Vagina (tissue), 2 donors: ENCODE measurements at places on chromosomes 2 and 18.

GRCh38 chr2:188293601-188294351 is 2.1 kb downstream of the GULP1 start:
- no peak for DNase-seq

GRCh38 chr2:169089182-169089581 is 19.8 kb downstream of the DHRS9 start:
- DNase-seq = no peak

DNA sequence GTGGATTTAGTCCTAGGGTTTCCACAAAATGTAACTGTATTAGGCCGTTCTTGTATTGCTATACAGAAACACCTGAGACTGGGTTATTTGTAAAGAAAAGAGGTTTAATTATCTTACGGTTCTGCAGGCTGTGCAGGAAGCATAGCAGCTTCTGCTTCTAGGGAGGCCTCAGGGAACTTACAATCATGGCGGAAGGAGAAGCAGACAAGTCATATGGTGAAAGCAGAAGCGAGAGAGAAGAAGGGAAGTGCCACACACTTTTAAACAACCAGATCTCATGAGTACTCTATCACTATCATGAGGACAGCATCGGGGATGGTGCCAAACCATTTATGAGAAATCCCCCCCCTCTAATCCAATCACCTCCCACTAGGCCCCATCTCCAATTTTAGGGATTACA is 9.5 kb upstream of the CCDC68 start:
- DNase-seq = no peak

DNA sequence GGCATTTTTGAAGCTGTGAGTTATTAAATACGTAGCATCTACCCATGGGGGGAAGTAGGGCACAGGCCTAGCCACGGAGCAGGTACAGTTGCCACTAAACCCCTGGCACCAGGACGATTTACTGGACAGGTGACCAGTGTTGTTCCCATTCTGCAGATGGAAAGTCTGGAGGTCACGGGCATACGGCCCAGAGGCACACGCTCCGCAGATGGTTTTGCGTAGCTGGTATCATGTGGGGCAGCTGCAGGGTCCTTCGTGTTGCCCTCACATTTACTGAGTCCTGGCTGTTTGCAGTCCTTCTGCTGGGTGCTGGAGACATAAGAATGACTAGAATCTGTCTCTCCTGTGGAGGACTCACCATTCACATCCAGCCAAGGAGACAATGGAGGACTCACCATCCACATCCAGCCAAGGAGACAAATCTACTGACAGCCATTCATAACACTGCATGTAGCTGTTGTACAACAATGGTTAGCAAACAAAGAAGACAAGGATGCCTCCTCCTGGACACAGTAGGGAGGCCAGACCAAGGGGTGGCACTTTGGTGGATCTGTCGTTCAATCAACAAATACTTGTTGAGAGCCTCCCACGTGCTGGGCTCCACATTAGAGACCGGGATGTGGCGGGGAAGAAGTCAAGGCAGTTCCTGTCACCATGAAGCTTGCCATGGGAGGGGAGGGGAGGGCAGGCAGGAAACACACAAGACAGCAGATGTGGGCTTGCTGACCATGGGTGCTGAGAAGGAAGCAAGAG is 24.9 kb downstream of the TWIST2 start:
- no peak for DNase-seq

DNA sequence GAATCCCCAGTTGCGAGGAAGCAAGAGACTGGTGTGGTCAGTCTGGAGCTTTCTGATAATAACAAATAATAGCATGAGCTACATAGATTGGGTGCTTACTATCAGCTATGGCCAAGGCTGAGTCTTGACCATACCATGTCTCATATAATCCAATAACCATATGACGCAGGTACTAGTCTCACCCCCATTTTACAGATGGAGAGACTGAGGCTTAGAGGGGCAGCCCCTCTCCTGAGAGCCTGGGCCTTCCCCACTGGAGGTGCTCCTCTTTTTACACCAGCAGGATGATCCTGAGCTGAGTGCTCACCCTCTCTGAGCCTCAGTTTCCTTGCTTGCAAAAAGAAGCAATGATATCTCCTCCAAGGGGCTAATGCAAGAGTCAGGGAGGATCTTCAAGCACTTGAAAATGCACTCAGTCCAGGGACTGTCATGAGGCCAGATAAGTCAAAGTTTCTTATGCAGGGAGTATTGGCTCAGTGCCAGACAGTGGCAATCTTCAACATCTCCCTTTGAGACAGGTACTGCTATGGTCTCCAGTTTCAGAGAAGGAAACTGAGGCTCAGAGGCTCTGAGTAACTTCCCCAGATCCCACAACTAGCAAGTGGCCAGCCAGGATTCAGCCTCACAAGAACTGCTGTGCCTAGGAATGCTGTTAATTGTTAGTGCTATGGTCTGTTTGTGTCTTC is 149.7 kb downstream of the TFCP2L1 start:
- DNase-seq = no peak

DNA sequence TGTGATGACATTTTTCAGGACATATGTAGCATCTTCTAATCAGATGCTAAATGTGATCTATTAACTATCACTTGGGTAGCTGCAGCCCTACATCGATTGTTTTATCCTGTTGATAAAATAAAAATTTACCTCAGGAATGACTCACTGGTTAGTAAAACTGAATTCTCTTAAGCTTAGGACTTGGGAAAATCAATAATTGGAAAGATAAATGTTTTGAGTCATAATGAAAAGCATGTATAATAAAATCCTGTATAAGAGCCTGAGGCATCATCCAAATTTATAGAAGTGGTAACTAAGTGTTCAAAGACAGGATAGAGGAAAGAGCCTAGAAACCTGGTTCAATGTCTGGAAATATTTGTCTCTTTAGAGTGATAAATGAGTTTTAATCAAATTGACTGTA is 168.1 kb upstream of the VWC2L start:
- no peak for DNase-seq

DNA sequence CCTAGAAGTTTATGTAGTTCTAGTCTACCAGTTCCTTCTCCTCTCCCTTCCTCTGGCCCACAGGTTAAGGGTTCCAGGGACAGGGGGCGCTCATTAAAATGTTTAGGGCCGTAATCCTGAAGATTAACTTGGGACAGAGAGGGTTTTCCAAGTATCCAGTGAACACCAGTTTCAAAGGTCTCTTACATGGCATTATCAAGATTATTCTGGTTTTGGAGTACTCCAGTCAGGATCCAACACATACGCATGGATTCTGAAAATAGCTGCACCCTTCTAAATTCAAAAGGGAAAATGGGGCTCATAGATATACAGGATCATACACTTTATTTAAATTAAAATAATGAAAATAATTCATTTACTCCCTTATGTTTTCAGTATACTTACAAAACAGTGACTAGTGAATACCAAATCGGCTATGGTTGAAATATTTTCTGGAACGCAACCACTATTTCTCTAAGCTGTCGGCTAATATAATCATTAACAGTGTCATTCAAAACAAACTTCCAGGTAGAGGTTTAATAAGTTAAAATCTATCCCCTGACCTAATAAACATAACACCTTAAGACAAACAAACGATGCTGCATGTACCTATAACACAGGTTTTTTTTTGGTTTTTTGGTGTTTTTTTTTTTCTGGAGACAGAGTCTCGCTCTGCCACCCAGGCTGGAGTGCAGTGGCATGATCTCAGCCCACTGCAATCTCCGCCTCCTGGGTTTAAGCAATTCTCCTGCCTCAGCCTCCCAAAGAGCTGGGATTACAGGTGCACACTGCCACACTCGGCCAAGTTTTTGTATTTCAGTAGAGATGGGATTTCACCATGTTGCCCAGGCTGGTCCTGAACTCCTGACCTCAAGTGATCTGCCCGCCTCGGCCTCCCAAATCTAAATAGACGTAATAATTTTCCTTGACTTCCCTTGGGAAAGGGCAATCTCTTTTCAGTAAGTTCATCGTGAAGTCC is 44.7 kb downstream of the MGAT4A start:
- no peak for DNase-seq

DNA sequence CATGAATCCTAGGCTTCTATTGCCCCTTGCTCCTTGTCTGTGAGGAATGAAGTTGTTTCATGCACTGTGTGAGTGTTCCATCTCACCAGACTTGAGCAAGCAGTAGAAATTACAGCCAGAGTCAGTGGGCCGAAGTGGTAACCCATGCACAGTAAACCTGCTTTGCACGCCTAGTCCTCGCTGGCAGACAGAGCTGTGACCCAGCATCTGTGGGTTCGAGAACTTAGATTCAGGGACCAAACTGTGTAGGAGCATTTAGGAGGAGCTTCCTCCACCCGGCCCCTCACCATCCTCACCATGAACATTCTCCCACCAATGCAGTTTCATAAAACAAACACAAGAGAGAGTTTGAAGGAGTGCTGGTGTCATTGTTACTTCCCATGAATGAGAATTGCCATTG is 21.6 kb upstream of the TEX51 start:
- DNase-seq = no peak

GRCh38 chr2:183070942-183071844 is 7.4 kb upstream of the DUSP19 start:
- DNase-seq = no peak

- no peak for DNase-seq
Measured at GRCh38 chr2:191010887-191011885, 2.8 kb downstream of the STAT1 start.

- no peak for DNase-seq
Measured at GRCh38 chr18:62829936-62830335, 114.6 kb downstream of the PHLPP1 start.

DNA sequence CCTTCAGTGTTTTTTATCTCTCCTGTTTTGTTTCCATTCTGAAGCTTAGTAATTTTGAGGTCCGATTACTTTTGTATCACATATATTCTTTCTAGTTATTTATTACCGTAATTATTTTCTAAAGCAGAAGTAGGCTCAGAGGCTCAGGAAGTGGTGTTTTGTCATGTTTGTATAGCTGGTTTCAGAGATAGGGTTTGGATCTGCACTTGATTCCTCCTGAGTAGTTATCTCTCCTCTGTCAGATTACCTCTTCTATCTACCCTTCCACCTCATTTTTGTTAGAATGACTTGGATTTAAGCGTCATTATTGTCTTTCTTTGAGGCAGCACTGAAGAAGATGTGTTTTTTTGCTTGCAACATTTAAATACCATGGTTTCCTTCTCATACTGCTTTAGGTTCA is 95.4 kb downstream of the MTA3 start:
- DNase-seq = no peak

DNA sequence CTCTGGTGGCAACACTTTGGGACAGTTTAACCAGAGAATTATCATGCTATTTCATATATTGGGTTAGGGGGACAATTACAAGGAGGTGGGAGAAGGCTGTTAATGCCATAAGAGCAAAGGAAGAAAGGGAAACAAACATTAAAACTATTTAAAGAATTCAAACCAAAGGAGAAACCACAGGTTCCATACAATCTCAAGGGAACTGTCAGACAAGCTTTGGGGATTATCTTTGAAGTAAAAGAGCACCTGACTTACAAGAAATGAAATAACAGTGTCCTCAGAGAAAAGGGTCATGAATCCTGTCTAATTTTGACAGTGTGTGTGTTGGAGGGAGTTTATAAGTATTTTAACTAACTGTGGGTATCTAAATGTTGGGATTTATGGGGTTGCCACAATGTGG is 44.4 kb downstream of the CERS6 start:
- no peak for DNase-seq

GRCh38 chr2:107354175-107354574 is 468.2 kb upstream of the ST6GAL2 start:
- DNase-seq = no peak

DNA sequence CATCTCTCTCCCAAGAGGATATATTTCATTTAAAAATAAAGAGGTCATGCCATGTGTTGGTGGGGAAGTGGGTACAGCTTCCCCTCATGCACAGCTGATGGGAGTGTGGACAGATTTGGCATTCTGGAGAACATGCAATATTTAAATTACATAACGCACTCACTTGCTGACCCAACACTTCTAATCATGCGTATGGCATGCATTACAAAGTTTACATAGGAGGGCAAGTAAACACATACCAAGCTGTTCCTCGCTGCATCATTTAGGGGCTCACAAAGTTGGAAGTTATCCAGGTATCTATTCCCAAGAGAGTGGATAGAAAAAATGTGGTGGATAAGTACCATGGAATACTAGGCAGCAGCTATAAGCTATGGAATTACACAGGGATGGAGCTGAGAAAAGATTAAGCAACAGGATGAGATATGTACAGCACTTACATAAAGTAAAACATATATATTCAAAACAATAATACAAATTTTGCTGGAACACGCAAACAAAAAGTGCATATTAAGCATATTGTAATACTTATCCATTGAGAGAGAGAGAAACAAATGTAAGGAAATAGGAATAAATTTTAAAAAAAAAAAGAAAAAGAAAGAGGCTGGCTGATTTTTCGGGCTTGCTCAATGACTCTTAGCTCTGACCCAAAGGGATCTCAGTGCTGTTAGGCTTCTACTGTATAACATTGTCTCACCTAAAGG is 11.0 kb downstream of the CYP1B1 start:
- DNase-seq = no peak

- no peak for DNase-seq
Measured at GRCh38 chr2:220510668-220511067, 883.2 kb downstream of the SLC4A3 start.

DNA sequence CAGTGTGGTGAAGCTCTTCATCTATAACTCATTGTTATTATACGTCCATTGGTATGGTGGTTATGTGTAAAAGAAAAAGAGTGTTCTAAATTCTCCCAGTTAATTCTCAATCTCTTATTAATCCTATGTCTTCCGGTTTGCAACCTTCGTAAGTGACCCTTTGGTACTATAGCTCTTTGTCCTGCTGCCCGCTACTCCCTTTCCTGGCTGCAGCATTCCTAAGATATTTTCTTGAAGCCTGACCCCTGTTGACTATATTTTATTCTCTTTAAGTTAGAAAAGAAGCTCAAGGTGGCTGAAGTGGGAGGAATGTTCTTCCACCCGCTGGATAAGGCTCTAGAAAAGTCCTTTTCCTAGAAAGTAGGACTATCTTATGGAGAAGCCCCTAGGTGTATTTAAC is 684.8 kb downstream of the SOCS6 start:
- no peak for DNase-seq

DNA sequence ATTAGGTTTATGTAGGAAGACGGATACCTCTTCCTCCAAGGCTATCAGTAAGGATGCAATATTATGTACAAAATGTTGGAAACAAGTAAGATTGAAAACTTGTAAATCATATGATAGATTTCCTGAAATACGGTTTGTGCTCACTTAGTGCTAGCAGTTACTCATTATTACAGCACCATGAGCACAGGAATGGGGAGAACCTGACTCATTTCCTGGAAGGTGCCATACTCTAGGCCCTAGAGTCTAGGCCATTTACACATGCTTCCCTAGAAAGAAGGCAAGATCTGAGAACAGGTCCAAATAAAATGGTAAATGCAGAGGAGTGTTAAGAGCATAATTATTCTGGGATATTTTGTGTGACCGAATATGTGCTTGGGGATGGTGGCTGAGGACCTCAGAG is 467.7 kb upstream of the CELF4 start:
- no peak for DNase-seq

DNA sequence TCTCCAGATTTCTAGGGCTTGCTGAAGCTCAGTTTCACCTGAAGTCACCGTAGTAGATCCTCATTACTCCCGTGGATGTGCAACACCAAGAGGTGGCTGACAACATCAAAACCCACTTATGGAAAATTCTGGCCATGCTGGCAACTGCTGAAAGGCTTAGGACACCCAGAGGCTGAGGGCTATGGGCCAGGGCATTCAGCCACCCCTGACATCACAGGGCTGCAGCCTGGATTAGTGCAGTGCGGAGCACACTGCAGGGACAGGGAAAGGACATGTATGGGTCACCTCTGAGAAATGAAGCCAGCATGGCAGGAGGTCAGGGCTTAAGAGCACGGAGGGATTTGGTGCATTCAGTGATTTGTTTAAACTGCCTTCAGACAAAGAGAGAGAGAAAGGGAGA is 300.6 kb downstream of the TDRD15 start:
- no peak for DNase-seq

GRCh38 chr2:120134263-120134662 is 88.9 kb downstream of the TMEM185B start:
- no peak for DNase-seq
